ENCODE measurements at places on chromosomes 5 and 9. TPM values are rescaled to one million over a fixed set of nuclear protein-coding genes. Genes with fewer than 3 reads are reported as not detected.

Gene LPAR1
- not detected for polyA plus RNA-seq

Gene DOCK8
- 23.4 TPM for polyA plus RNA-seq

Gene C5orf52
- not detected for polyA plus RNA-seq

Gene NUP155
- polyA plus RNA-seq, result 37.1 TPM

GRCh38 chr5:143135832-143136551, 267.5 kb downstream of the NR3C1 start:
- DNase-seq, result no peak

Gene LIFR
- polyA plus RNA-seq, result 1.3 TPM

- no peak for DNase-seq
Observed at GRCh38 chr5:55481293-55481855, 53.4 kb downstream of the PLPP1 start.

- DNase-seq, result no peak
Observed at GRCh38 chr9:124242331-124243194, 15.2 kb upstream of the NEK6 start.
